ENCODE measurements at places on chromosomes 16 and 17. TPM values are rescaled to one million over a fixed set of nuclear protein-coding genes. Genes with fewer than 3 reads are reported as not detected.
A peak's percentile ranks its signal among the peaks of the same experiment; 100 is the strongest.

DNA sequence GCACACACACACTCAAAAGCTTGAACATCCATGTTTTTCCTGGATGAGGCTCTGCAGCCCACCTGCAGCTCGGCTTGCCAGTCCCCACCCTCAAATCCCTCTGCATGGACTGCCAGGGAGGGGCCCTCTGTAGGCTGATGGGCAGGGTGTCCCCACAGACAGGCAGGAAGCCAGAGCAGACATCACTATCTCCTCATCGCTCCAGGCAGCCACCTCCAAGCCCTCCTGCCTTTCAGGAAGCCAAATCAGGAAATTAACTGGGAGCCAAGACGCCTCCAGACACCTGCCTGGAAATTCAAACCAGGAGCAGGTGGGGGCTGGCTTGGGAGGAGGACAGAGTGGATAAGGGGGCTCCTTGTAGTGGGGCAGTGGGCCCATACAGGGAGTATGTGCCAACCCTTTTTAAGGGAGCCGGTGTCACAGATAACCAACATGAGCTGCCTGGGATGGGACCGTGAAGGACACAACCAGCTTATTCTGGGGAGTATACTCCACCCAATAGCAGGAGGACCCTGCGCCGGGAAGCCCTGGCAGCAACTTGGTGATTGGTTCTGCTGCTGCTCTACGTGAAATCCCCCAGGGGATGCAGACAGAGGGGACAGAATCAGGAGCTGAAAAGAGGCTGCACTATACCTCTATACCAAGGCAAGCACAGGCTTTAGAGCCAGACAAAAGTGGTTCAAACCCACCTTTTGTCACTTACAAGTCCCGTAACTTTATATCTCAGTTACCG, 139.1 kb downstream of the CCT6B start:
- no peak overlapping the region for H3K4me3 ChIP-seq
- peaks cover 10% of the 10 kb centered on the region for H3K4me1 ChIP-seq
- DNase-seq: no peak
- H3K27me3 ChIP-seq: peaks cover 11% of the 10 kb centered on the region
- H3K27ac ChIP-seq: no peak overlapping the region

- no peaks in the 10 kb centered on the region for H3K27me3 ChIP-seq
- H3K4me3 ChIP-seq: no peak overlapping the region
- peaks cover 50% of the 10 kb centered on the region for H3K4me1 ChIP-seq
- H3K27ac ChIP-seq: no peak overlapping the region
Observed at GRCh38 chr17:2635675-2636074, 42.2 kb downstream of the PAFAH1B1 start.

- H3K36me3 ChIP-seq: no peaks in the 10 kb centered on the region
- no peak overlapping the region for H3K4me3 ChIP-seq
- DNase-seq: no peak
- H3K27me3 ChIP-seq: peaks cover 5% of the 10 kb centered on the region
- H3K4me1 ChIP-seq: peaks cover 52% of the 10 kb centered on the region
- H3K27ac ChIP-seq: no peak overlapping the region
Observed at GRCh38 chr17:76510831-76511244, 9.6 kb upstream of the RHBDF2 start.

DNA sequence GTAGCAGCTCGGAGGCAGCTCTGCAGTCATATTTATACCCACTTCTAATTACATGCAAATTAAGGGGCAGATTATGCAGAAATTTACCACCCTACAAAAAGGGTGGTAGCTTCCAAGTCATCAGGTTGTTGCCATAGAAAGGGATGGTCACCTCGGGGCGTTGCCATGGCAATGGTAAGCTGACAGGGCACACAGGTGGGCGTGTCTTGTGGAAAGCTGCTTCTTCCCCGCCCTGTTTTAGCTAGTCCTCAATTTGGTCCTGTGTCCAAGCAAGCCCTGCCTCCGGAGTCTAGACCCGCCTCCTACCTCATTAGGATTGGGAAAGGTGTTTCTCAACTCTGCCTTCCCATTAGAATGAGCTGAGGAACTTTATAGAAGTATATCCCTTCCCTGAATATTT, 98.7 kb downstream of the HS3ST2 start:
- H3K27ac ChIP-seq: no peak overlapping the region
- H3K36me3 ChIP-seq: no peaks in the 10 kb centered on the region
- DNase-seq: no peak
- no peak overlapping the region for H3K4me3 ChIP-seq
- H3K27me3 ChIP-seq: peaks cover 8% of the 10 kb centered on the region
- H3K4me1 ChIP-seq: no peaks in the 10 kb centered on the region

GRCh38 chr17:9232591-9233270, 211.4 kb downstream of the NTN1 start:
- no peak overlapping the region for H3K4me3 ChIP-seq
- H3K27me3 ChIP-seq: no peaks in the 10 kb centered on the region
- no peak overlapping the region for H3K27ac ChIP-seq
- peaks cover 5% of the 10 kb centered on the region for H3K4me1 ChIP-seq

DNA sequence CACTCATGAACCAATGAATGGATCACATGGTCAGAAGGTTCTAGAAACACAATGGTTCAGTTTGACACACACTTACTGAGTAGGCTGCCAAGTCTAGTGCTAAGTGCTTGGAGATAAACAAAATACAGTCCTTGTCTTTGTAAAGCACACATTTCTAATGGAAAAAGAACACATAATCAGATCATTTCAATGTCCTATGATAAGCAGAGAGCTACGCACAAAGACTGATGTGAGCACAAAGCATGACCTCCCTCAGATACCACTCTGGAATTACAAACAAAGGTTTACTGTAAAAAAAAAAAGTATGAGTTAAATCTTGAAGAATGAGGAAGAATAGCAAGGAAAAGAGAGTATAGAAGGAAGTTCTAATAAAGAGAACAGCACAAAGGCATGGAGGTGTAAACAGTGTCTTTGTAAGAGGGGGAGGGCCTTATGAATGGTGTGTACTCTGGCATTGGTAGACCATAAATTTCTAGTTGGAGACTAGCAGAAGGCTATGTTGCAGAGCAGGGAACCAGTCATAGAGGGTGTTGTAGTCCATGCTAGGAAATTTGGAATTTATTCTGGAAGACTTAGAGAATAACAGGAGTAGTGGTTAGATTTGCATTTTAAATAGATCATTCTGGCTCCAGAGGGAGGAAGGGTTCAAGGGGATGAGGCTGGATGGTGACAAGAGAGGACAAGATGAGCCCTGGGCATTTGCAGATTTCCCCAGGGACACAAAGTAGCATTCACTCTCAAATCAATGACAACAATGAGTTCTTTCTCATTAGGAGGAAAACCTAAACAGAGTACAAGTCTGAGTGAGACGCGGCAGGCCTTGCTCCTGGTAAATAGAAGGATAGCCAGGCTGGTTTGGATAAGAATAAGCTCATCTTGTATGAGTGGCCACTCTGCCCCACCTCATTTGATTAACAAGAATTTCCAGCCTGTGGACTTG, 468.0 kb downstream of the TOX3 start:
- no peaks in the 10 kb centered on the region for H3K4me1 ChIP-seq
- no peak overlapping the region for H3K4me3 ChIP-seq
- no peaks in the 10 kb centered on the region for H3K27me3 ChIP-seq
- no peak overlapping the region for H3K27ac ChIP-seq
- DNase-seq: no peak

GRCh38 chr17:42386777-42387657, 1.2 kb downstream of the STAT3 start:
- peaks cover 71% of the 10 kb centered on the region for H3K4me1 ChIP-seq
- H3K36me3 ChIP-seq: peaks cover 18% of the 10 kb centered on the region
- H3K4me3 ChIP-seq: peak overlapping the region; percentile 98
- no peak for DNase-seq

DNA sequence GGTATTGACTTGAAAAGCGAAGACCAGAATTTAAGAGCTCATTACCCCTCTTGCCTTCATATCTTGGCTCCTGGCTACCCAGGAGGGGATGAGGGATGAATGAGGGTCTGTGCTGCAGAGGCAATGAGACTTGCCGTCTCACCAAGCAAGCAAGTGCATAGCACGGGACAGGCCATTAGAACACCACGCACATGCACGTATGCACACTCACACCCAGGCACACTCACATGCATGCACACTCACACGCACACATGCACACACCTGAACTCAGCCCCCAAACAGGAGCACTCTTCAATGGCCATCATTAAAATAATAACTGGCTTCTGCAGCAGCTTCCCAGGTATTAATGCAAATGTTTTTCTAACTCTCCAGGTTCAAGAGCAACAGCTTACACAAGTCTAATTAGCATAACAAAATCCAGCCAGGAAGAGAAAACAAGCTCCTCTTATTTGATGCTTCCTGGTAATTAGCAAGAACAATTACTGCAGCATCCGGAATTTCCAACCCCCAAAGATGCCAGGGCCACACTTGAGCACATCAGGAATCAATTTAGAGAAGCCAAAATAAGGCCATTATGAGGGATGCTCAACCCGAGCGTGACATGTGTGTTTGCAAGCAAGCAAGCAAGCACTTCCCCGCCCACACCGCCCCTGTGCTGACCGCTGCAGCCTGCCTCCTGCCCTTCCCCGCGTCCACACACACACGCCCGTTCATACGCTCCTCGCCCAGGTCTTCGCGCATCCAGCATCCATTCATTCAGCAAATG, 171.6 kb upstream of the TNRC6C start:
- H3K27me3 ChIP-seq: no peaks in the 10 kb centered on the region
- H3K36me3 ChIP-seq: no peaks in the 10 kb centered on the region
- no peak for DNase-seq
- H3K4me3 ChIP-seq: no peak overlapping the region
- peaks cover 26% of the 10 kb centered on the region for H3K4me1 ChIP-seq

GRCh38 chr17:44774271-44775135, 15.7 kb downstream of the ADAM11 start:
- no peak overlapping the region for H3K27ac ChIP-seq
- peak overlapping the region; percentile 80 for H3K4me3 ChIP-seq
- H3K36me3 ChIP-seq: no peaks in the 10 kb centered on the region

- no peak overlapping the region for H3K4me3 ChIP-seq
- H3K27me3 ChIP-seq: no peaks in the 10 kb centered on the region
- H3K4me1 ChIP-seq: no peaks in the 10 kb centered on the region
- no peak for DNase-seq
- H3K36me3 ChIP-seq: no peaks in the 10 kb centered on the region
- H3K27ac ChIP-seq: no peak overlapping the region
Observed at GRCh38 chr16:84074721-84075120, 32.1 kb upstream of the SLC38A8 start.

DNA sequence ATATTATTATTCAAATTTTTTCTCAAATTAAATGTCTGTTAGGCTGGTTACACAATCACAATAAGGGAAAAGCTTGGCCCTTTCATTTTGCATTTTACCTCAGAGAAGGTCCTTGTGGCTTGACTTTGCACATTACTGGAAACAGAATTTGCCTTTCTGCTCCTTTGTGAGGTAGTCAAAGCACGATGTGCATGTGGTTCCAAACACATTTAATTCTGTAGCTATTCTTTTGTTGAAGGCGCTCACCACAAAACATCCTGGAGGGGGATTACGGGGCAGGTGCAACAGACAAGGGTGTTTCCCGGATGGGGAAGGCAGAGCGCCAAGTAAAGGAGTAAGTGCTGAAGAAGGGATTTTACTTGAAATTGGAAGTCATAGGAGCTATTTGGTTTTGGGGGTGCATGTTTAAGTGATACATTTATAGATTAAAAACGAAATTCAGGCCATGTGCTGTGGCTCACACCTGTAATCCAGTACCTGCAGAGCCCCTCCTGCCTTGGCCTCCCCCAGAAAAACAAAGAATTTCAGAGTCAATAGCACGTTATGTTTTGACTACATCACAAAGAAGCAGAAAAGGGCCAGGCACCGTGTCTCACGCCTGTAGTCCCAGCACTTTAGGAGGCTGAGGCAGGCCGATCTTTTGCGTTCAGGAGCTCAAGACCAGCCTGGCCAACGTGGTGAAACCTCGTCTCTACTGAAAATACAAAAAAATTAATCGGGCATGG, 31.2 kb upstream of the TENT4B start:
- H3K4me3 ChIP-seq: peak overlapping the region; percentile 52
- peak overlapping the region; percentile 85 for H3K27ac ChIP-seq
- peak; percentile 75 for DNase-seq
- H3K36me3 ChIP-seq: no peaks in the 10 kb centered on the region
- H3K27me3 ChIP-seq: no peaks in the 10 kb centered on the region
- peaks cover 63% of the 10 kb centered on the region for H3K4me1 ChIP-seq

GRCh38 chr17:2814049-2814448, 17.8 kb downstream of the RAP1GAP2 start:
- no peak overlapping the region for H3K27ac ChIP-seq
- H3K27me3 ChIP-seq: peaks cover 49% of the 10 kb centered on the region
- DNase-seq: no peak
- H3K4me1 ChIP-seq: peaks cover 35% of the 10 kb centered on the region

- no peak overlapping the region for H3K4me3 ChIP-seq
- H3K27me3 ChIP-seq: no peaks in the 10 kb centered on the region
- no peak for DNase-seq
- no peak overlapping the region for H3K27ac ChIP-seq
- H3K36me3 ChIP-seq: no peaks in the 10 kb centered on the region
Observed at GRCh38 chr16:70482624-70483023, 28.2 kb downstream of the FCSK start.

DNA sequence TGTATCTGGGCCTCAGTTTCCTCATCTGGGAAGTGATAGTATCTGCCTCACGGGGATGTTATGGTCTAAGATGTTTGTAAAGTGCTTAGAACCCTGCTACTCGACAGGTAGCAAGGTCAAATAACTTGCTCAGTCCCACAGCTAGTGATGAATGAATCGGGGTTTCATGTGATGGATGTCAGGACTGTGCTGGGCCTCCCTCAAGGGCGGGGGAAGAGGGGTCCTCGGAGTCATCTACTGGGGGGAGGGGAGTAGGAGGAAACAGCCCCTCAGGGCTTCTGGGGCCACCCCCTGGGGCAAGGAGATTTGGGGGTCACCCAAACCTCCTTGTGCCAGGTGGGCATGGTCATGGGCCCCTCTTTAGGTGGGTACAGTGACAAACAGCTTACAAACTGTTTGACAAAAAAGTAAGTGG, 732 bp downstream of the PNPO start:
- peak; percentile 24 for DNase-seq
- no peaks in the 10 kb centered on the region for H3K27me3 ChIP-seq
- H3K4me3 ChIP-seq: peak overlapping the region; percentile 95
- peaks cover 84% of the 10 kb centered on the region for H3K4me1 ChIP-seq
- H3K27ac ChIP-seq: peak overlapping the region; percentile 86
- H3K36me3 ChIP-seq: peaks cover 3% of the 10 kb centered on the region

- no peak overlapping the region for H3K4me3 ChIP-seq
- H3K36me3 ChIP-seq: peaks cover 1% of the 10 kb centered on the region
- no peak for DNase-seq
Observed at GRCh38 chr16:1787322-1788094, 4.7 kb downstream of the NUBP2 start.

DNA sequence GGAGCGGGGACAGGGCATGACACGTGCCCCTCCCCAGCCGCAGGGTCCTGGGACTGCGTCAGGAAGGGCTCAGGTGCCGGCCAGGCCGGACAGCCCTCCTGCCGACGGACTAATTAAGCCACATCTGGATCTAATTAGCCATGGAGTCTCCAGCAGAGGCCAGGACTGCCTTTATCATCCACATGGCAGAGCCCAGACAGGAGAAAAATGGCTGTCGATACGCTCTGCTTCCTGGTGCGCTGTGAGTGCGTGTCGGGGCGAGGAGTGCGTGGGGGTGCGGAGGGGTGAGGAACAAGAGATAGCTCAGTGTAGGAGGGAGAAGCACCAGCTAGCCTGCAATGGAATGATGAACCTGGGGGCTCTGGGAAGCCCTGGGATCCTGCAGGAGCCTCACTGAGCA, 218.8 kb downstream of the IRF8 start:
- H3K4me1 ChIP-seq: peaks cover 4% of the 10 kb centered on the region
- peaks cover 29% of the 10 kb centered on the region for H3K27me3 ChIP-seq
- H3K4me3 ChIP-seq: no peak overlapping the region
- H3K36me3 ChIP-seq: no peaks in the 10 kb centered on the region

MBTD1 gene
- 12.0 TPM for total RNA-seq

MGAT5B gene
- total RNA-seq: 1.4 TPM

TBC1D3E gene
- total RNA-seq: not detected

TLCD2 gene
- total RNA-seq: 0.70 TPM

FAM20A gene
- not detected for total RNA-seq

LPO gene
- 0.31 TPM for total RNA-seq

CCDC137 gene
- total RNA-seq: 46.5 TPM

ABCA10 gene
- total RNA-seq: 2.0 TPM

Measured in activated T-cell treated with anti-CD3 and anti-CD28 coated beads, Interleukin-2, amount 50 U/mL, for 72 hours (primary cell).